ENCODE measurements at places on chromosomes 4 and X.

DNA sequence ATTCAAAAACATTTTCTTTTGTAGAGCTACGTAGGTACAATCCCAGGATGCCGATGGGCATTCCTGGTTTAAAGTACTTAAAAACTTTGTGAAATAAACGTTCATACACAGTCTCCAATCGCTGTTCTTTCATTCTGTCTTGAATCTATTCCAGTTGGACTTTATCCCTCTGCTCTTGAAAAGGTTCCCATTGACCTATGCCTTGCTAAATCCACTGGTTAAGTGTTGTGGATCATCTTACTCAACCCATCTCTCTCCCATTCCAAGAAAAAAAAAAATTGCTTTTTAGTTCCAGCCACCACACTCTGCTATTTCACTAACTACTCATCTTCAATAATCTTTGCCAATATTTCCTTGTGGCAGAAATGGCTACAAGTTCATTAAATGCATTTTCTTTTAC, 542.3 kb upstream of the GRIA3 start:
- no peak for DNase-seq

DNA sequence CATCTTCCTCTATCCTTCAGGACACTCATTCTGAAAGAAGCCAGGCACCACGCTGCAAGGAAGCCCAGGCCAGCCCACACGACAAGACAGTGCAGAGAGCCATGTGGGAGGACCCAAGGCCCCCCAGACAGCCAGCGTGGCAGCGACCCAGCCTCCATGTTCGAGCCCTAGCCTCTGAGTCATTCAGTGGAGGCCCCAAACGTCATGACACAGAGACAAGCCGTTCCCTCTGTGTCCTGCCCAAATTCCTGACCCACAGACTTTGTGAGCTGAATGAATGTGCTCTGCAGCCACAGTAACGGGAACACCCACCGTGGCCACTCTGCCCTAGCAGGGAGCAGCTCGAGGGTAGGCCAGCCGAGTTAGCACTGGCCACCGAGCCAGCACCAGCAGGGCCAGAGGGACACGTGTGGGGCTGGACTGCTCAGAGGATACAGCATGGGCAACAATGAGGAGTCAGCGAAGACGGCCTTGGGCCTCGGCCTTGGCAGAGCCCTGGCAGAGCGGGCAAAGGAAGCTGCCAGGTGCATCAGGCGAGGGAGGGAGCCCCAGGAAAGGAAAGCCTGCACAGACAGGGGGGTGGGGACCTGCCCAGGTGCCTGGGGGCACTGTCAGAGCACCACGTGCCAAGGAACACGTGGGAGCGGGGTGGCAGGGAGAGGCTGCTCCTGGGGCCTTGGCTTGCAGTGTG, 8.6 kb downstream of the BLOC1S4 start:
- no peak for DNase-seq

- DNase-seq: no peak
These were observed 37.0 kb downstream of the NAT8L start for GRCh38 chr4:2096073-2096609.

DNA sequence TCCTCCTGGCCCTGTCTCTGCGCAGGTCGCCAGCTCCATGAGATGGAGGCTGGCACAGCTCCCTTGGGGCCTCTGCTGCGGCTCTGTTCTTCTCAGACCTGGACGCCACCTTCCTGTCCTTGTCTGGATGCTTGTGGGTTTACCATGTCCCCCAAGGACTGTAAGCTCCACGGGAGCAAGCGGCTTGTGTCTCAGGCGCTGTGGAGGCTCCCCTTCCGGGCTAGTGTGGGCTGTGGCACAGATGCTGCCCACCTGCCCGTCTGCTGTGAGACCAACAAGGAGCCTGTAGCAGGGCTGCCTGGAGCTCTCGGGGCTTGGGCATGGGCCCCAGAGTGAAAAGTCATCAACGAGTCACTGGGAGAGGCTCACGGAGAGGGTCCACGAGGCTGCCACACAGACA, 25.2 kb downstream of the NAT8L start:
- no peak for DNase-seq

GRCh38 chr4:18480928-18481327, 459.4 kb upstream of the LCORL start:
- no peak for DNase-seq

- DNase-seq: no peak
These were observed 189.0 kb upstream of the ANXA10 start for GRCh38 chr4:167903291-167903721.

DNA sequence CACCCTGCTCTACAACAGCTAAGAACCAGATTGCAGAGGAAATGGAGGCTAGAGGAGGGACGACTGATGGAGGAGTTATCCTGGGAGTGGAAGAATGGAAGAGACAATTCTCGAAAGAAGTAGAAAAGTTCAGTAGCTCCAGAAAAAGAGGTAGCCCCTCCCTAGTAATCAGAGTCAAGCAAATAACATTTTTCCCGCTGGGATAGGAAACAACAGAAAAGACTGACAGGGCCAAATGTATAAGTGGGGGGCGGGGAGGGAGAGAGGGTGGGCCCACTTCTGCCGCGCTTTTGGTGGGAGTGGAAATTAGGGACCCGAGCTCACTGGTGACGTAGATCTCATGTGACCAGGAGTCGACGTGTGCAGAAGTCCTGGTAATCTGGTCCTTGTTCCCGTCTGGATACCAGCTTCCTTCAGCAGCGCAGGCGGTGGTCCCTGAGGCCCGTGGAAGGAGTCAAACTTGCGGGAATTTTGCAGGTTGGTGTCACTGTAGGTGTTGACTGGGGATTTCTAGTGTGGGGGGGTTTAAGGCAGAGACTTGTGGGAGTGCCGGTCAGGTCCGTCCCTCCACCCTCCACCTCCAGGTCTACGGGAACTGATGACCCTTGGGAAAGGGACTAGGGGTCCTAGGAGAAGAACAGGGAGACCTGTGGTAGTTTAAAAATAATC, at the start of gene TCEAL9:
Gene TCEAL9 (plus strand): TSS at position 377 of the 669 bp plus-strand sequence. CDS start 1,179 bp downstream, outside the sequence.
- DNase-seq: no peak

GRCh38 chr4:5566526-5566925, 141.8 kb downstream of the EVC2 start:
- DNase-seq: no peak

DNA sequence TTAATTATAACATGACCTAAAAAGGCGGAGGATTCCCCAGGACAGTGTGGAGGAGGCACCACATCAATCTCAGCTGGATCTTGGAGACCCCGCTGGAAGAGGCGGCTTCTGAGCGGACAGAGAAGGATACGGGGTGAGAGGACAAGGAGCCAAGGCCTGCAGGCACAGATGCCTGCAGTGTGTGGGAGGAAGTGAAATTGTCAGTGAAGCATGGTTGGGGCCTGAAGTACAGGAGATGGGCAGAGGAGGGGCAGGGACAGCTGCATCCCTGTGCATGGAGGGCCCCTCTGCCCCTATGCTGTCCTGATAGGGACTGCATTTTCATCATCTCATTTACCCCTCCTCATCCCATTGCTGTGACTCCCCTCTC, 1.7 kb upstream of the SLC2A9 start:
- DNase-seq: no peak

GRCh38 chrX:110846071-110846470, 50.5 kb upstream of the CHRDL1 start:
- no peak for DNase-seq

All from NT2/D1 (cell line).